ENCODE measurements at places on chromosomes 5 and 9. TPM values are rescaled to one million over a fixed set of nuclear protein-coding genes. Genes with fewer than 3 reads are reported as not detected.

Gene IL13
- 0.27 TPM for total RNA-seq

Gene LRRC19
- not detected for total RNA-seq

Gene C5orf52
- total RNA-seq, result not detected

Gene CD180
- total RNA-seq, result 32.6 TPM

Gene CBY3
- total RNA-seq, result not detected

Gene CKMT2
- not detected for total RNA-seq

Gene SPATA31A3
- total RNA-seq, result not detected

Gene TSSK1B
- not detected for total RNA-seq

Gene RGS7BP
- total RNA-seq, result not detected

DNA sequence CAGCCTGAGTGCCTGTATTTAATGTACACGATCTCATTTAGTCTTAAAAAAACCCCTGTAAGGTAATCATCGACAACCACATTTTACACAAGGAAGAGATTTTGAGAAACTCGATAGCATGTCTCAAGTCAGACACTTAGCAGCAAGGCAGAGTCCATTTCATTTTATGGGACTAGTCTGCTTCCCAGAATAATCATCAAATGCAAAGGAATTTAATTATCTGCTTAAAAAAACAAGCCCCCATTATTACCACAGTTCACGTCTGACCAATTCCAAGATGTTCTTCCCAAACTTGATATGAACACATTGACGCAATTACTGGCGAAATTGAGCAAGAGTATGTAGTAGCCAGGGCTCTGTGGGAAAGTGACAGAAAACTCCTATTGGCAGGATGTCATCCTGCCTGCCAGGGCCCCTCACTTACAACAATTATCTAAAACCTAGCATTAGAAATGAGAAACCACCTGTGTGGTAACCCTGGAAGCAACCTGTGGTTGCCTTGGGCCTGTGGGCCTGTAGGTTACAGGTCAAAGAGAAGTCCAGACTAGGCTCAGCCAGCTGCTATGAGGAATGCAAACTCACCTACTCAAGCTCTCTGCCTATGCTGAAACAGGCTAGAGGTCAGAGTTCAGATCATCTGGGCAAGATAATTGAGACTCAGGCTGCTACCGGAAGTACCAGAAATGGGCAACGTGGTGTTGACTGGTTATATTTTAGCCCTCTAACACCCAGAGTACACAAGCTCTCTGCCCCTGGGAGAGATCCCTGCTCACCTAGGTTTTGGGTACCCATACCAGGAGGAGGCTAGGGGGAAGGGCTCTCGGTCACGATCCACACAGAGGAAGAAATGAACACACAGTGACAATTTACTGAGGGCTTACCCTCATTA, 1.6 kb downstream of the B4GALT1 start:
- DNase-seq, result no peak

- no peak for DNase-seq
Observed at GRCh38 chr5:95959888-95960666, 1.6 kb downstream of the ELL2 start.

- DNase-seq, result no peak
Observed at GRCh38 chr5:93956006-93956405, 214.6 kb upstream of the POU5F2 start.

GRCh38 chr5:44983006-44983405, 174.3 kb downstream of the MRPS30 start:
- no peak for DNase-seq

DNA sequence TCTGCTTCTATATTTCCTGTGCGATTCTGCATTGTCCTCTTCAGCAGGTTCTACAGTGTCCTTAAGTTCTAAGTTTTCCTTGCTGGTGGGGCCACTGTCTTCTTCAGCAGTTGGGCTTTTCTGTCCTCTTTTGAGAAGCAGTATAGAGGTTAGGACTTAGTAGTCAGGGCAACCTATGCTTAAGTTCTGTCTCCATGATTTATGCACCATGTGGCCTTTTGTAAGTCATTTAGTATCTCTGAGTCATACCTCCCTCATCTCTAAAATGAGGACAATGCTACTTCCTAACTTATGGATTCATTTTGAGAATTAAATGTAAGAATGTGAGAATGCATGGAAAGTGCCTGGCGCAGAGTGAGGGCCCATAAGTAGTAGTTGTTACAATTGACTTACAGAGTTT, 46.8 kb downstream of the GRIN3A start:
- no peak for DNase-seq

GRCh38 chr5:145350513-145350912, 484.6 kb downstream of the PRELID2 start:
- DNase-seq, result no peak

- no peak for DNase-seq
Observed at GRCh38 chr5:56175488-56175887, 57.6 kb downstream of the ANKRD55 start.

DNA sequence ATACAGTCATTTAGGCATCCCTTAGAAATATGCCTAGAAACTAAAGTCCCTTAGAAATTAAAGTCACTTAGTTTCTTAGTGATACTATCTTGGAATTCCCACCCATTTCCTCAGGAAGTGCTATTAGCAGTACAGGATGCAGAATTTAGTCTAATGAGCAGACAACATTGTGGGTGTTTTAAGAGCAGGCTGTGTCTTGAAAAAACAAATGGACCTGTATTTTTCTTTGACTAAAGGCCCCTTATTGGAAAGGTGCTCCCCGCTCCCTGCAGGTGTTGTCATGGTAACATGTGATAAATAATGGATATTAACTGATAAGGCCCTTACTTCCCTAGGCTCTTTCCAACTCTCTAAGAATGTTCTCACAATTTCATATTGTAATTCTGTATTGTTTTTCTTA, 38.8 kb upstream of the STARD4 start:
- no peak for DNase-seq

GRCh38 chr5:146836226-146836842, 42.2 kb downstream of the PPP2R2B start:
- DNase-seq, result no peak

DNA sequence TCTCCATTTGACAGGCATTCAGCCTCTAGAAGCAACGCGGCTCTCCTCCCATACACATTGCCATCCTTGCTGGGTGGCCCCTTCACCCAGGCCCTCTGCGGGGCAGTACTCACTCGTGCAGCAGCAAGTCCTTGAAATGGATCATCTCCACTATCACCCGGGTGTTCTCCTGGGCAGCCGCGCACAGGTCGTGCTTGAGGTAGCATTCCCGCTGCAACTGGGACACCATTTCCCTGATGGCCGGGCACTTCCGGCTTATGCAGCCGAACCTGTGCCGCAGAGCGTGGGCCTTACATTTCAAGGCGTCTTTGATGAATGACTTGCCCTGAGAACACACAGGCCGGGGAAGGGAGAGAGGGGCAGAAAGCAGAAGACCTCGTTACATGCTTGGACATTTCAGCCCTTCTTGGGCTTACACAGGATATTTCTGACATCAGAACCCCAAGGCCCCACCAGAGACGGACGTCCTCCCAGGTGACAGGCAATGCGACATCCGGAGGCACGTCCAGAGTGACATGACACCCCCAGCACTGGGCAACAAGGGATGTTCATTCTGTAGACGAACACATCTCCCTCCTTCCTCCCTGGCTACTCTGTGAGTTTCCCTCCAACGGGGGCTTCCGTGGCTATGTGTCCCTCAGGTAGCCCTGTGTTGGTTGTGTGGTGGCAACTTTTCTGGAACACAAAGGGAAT, 5.0 kb downstream of the STC2 start:
- no peak for DNase-seq

- no peak for DNase-seq
Observed at GRCh38 chr9:13911473-13911872, 402.5 kb downstream of the NFIB start.

DNA sequence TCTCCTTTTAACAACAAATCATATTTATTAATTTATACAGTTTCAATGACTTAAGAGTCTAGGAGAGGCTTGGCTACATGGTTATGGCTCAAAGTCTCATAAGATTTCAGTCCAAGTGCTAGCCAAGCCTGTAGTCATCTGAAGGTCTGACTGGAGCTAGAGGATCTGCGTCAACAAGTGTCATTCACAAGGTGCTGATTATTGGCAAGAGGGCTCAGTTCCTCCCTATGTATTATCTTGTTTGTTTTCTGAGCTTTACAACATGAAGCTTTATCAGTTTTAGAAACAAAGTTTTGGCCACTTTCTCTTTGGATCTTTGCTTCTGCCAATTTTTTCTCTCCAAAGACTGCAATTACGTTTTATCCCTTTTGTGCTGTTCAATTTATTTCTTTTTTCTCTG, 94.7 kb downstream of the RICTOR start:
- no peak for DNase-seq

DNA sequence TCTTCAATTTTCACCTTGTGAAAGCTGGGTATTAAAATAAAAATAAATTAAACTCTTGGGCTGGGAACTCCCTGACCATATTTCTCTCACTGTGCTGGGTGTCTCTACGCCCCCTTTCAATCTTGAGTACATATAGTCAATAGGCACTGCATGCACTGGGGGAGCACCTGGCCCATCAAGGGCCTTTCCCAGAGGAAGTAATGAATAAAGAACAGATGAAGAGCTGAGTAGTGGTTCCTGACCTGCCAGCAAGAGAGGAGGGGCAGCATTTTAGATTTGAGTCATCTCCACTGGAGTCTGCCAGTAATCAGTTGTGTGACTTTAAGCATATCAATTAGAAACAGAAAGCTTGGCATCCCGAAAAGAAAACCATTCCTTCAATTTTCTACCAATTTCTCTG, 6.2 kb downstream of the MAPKAP1 start:
- DNase-seq, result peak; percentile 20

GRCh38 chr9:14097666-14098415, 216.1 kb downstream of the NFIB start:
- no peak for DNase-seq

DNA sequence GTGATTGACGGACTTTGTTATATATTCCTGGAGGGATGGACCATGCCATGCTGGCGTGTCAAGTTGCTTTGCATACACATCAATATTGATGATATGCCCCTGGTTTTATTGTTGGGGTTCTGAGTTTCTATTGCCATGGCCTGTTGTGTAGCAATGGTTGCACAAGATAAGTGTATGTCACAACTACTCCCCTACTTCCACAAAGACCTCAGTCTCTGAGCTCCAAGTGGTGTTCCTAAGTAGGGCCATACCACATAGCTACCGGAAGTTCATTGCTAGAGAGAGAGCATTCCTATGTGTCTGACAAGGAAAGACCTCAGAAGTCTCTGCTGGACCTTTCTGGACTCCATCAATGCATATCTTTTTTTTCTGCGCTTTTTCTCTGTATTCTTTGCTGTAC, 19.8 kb downstream of the TXNDC8 start:
- DNase-seq, result no peak

GRCh38 chr9:115192280-115192679, 74.3 kb upstream of the TNC start:
- no peak for DNase-seq

DNA sequence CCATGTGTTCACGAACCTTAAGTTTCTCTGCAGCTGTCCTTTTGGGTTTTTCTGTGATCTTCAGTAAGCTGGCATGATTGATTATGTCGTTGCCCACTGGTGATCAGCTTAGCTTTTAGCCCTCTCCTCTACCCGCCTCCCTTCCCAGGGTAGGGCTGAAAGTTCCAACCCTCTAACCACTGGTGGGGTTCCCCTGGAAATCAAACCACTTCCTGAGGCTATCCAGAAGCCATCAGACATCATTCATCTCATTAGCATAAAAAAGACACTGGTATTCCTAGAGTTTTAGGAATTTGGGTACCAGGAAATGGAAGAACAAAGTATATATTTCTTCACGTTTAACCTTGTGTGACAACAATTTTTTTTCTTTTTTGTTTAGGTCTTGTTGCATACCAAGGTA, 29.8 kb downstream of the SPIN1 start:
- no peak for DNase-seq

GRCh38 chr5:60339691-60340201, 360.2 kb downstream of the DEPDC1B start:
- DNase-seq, result no peak

DNA sequence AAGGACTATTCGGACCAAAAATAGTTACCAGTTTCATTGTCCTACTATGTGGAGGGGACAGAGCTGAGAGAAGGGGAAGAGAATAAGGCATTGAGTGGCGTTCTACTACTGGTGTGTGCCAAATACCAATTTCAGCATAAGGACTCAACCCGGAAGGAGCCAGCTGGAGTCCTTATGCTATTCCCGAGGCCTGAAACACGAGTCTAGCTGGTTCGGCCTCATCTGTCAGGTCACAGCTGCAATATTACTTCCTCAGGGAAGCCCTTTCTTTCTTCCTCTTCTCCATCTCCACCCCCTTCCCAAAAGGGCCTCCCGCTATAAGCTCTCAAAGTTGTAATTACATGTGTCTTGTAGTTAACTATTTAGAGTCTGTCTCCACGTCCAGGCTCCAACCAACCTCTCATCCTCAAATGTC, 20.5 kb upstream of the FER start:
- no peak for DNase-seq

DNA sequence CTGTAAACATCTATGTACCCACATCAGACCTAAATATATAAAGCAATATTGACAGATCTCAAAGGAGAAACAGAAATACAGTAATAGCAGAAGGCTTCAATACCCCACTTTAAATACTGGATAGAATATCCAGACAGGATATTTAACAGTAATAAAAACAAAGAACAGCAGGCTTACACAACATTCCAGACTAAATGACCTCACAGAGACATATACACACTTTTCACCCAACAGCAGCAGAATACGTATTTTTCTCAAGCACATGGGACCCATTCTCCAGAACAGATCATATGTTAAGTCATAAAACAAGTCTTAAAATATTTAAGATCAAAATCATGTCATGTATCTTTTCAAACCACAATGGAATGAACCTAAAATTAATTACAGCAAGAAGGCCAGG, 76.8 kb downstream of the CAMSAP1 start:
- no peak for DNase-seq

GRCh38 chr9:7752481-7752880, 47.1 kb downstream of the DMAC1 start:
- DNase-seq, result no peak

- DNase-seq, result no peak
Observed at GRCh38 chr9:133634081-133634691, 2.0 kb upstream of the DBH start.

- DNase-seq, result no peak
Observed at GRCh38 chr9:97695390-97695789, 1.8 kb downstream of the XPA start.

Data from activated B cell treated with CpG ODN at 0.5 μM for 24 hours (primary cell).